ENCODE measurements at places on chromosomes 3 and 15.

DNA sequence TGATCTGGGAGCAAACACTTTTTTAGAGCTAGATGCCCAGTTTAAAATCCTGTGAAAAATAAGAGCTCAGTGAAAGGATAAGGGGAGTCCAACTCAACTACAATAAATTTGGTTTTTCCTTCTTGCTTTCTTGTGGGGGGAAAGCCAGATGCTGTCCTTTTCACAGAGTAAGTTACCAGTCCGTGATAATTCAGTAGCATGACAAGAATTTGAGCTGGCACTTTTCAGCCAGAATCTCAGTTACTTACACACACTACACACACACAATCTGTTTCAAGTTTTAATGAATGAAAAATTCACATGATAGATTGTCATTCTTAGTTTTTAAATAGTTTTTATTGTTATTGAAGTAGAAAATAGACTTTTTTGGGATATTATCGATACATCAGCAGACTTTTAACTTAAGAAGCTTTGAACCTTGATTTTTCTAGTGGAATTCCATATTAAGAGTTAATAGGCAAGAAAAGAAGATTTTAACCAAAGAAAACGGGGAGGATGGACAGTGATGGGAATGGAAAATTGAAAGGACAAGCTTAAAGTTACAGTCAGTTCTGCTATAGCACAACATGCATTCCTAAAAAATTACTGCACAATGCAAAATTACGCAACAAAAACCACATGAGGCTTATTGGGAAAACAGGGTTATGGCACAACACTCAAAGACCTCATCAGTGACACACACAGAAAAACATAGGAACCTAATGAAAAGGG is 47.0 kb downstream of the PSMD6 start:
- DNase-seq, result no peak

GRCh38 chr3:128585189-128585588 is 65.4 kb downstream of the RPN1 start:
- DNase-seq, result no peak

GRCh38 chr3:52204337-52205073 is 6.5 kb downstream of the ALAS1 start:
- DNase-seq, result no peak

DNA sequence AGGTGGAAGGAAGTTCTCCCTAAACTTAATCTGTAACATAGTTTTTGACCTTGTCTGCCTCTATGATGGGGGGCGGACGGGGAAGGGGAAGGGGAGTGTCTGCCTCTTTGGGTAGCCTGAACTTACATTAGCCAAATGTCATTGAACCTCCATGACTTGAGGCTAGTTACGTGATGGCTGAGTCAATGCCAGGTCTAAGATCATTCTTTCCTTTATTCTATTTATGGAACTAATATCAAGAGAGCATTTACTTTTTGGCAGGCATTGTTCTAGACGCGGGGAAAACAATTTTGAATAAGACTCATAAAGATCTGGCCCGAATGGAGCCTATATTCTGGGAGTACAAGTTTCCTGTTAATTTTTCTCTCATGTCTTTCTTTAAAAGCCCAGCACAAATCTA is 340.7 kb upstream of the C2CD4B start:
- no peak for DNase-seq

DNA sequence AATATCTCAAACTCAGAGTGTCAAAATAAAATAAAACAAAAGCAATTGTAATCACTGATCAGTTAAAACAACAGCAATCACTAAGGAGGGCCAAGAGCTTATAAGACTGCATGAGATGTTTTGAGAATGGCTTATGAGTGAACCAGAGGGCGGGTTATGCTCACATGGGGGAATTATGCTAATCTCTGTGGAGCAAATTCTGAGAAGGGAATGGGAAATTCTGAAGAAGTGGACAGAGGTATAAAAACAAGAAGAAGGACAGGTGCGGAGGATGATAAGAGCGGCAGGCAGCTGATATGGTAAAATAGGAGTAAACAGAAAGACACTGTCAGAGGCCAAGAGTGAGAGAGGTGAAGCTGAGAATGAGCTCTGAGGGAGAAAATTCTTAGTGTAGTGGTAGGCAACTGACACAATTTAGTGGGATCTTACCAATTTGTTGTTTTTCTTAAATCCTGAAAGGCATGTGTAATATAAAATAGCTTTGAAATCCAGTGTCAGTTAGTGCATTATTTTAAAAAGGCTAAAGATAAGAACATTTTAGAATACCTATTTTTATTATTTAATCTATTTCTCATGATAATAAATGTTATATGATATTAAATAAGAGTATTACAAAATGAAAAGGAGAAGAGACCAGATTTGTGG is 133.8 kb downstream of the SPATA16 start:
- DNase-seq, result no peak

DNA sequence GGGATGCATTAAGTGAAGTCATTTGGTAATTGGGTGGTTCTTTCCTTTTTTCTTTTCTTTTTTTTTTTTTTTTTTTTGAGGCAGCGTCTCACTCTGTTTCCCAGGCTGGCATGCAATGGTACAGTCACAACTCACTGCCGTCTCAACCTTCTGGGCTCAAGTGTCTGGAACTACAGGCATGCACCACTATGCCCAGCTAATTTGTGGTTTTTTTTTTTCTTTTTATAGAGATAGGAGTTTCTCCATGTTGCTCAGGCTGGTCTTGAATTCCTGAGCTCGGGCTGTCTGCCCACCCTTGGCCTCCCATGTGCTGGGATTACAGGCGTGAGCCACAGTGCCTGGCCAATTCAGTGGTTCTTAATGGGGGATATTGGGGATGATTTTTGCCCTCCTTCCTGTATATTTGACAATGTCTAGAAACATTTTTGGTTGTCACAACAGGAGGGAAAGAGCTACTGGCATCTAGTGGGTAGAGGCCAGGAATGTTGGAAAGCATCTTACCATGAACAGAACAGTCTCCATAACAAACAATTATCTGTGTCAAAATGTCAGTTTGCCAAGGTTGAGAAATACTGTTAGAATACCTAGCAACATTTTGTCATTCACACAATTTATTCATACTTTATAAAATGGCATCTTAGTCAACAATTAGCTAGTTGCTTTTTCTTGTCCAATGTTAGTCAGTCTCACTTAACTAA is 79.4 kb upstream of the CNTN3 start:
- DNase-seq, result no peak

- DNase-seq, result no peak
Observed at GRCh38 chr3:36600404-36600803, 163.9 kb downstream of the DCLK3 start.

DNA sequence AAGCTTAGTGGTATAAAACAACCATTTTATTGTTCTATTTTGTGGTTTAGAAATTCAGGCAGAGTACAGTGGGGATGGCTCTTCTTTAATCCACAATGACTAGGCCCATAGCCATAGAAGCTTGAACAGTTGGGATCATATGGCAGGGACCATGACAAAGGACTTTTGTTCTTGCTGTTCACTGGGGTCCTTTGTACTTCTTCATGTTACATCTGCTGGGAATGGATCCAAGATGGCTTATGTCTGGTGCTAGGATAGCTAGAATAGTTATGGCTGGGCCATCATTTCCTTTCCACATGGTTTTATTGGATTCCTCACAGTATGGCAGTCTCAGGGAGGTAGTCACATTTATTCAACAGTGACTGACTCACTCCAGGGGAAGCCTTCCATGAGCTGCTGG is 427.9 kb upstream of the AGTR1 start:
- no peak for DNase-seq

DNA sequence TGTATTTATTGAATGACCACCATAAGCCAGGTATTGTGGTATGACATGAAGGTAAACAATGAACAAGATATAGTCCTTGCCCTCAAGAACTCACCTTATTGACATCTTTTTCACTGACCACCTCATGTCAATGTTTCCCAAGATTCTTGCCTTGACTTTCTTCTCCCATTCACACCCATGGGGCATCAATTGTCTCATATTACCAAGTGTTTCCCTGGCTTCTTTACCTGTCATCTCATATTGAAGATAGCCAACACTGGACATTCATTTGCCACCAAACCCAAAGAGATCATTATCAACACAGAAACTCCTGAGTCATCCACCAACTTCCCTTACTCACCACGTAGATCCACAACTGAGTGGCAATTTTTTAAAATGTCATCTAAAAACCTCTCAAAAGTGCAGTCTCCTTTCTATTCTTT is 2.2 kb downstream of the EFHB start:
- no peak for DNase-seq

All from CD4-positive, alpha-beta T cell treated with Interferon gamma for 1 hour (primary cell).